ENCODE measurements at places on chromosomes 2 and 18.

- DNase-seq: no peak
Observed at GRCh38 chr2:37343537-37344434, 644 bp upstream of the QPCT start.

- no peak for DNase-seq
Observed at GRCh38 chr2:143175438-143175837, 46.2 kb downstream of the ARHGAP15 start.

DNA sequence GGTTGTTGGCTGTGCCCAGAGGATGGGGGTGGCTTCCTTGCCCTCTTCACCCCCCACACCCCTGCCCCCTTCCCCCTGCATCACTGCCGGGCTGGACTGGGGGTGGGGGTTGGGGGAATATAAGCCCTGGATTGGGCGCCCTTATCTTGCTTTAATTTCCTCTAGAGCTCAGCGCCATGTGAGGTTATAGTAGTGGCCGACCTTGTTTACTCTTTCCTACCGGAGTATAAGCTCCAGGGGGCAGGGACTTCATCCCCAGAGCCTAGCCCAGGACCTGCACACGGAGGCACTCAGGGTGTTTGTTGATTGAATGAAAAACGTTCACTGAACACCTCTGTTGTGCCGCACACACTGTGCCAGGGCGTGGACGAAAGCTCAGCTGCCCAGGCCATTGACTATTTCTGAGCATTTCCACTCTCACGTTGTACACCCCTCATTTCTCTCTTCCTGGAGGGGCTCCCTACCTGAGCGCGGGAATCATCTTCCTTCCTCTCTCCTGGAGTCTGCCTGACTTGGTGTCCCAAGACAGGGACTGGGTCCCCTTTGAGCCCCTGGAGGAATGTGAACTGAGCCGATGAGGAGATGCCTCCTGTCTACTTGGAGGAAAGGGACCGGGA is 9.3 kb upstream of the SPATA3 start:
- DNase-seq: no peak

DNA sequence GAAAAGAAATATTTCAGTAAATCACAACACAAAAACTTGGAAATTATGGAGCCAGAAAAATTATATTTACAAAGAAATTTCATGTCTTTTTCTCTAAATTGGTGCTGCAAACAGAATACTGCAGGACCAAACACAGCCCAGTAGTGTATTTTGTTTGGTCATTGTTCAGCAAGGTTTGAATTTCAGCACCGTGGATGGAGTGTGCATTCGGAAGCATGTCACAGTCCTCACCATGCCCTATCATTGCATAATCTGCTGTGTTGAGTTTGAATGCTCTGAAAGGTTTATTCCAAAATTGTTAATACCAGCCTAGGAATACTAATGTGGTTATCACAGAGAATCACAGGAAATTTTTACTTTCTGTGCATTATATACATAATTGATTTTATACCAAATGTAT is 296.7 kb downstream of the METTL4 start:
- no peak for DNase-seq

- DNase-seq: no peak
Observed at GRCh38 chr2:218421027-218421426, 2.1 kb downstream of the VIL1 start.

DNA sequence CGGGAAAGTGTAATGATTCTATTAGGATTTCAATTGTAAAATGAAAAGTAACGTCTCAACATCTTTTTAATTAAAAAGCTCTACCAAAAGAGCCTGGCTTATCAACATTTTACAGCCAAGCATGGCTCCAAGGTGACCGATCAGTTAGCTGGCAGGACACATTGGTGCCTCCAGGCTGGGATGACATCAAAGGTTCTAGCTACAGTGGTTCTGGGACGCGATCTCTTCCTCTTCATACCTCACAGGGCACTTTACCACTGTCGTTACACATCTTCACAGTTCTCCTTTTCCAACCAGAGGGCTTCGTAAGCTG is 693 bp downstream of the ORC2 start:
- DNase-seq: no peak

DNA sequence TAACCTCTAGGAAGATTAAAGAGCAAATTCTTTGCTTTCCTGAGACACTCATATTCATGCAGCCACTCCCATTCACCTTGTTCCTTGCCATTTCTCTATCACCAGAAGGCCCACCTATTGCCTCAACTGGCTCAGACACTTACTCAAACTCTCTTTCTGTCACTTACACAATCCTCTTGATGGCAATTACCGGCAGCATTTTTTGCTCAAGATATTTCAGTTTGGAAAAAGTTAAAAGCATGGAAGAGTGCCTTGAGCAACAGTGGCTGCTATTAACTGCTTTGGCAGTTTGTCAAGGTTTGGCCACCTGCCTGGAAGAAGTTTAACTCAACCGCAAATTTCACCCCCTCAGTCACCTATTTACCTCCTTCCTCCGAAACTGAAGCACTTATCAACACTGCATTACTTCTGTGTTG is 1104.0 kb upstream of the PIK3C3 start:
- no peak for DNase-seq

DNA sequence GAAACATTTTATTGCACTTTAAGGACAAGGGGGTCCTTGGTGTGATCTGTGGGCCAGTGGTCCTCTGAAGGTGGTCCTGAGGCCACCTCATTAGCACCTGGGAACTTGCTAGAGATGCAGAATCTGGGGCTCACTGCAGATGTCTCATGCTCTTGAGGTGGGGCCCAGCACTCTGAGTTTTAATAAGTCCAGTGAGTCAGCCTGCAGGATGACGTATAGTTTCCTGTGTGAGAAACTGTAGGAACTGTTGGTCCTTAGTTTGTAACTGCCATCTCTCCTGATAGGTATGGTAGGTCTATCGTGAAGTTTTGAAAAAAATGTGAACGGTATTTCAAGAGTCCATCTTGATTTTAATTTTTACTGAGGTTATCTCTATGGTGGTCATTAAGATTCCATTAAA is 2.8 kb downstream of the TRPM8 start:
- DNase-seq: no peak

DNA sequence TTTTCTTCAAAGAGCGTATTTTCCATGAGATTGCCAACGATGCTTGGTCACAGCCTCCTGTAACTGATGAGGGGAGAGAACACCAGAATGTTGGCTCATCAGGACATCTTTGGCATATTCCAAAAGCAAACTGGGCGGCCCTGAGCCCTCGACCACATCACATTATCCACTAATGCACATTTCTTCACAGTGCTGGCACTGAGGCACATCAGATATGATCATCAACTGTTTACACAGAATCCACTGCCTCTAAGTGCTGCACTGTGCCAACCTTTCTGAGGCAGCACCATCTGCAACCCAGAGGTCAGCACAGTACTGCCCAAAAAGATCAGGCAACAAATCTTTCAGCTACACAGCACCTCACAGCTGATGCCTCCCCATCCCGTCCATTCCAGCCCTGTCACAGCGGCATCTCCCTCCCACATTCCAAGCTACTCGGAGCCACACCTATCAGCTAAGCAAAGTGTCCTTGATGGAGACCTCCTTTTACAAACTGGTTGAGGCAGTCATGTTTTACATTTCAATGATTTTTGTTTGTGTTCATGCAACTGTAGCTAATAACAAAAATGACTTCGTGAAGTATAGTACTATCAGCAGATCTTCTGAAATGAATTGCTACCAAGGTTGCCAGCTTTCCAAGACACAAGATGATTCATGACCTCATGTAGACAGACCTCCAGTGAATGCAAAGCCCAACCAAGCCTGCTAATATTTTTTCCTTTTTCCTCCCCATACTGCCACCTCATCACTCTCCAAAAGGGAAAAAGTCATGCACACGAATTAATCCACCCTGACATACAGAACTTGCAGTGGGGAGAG is 32.3 kb downstream of the MYO5B start:
- no peak for DNase-seq

- no peak for DNase-seq
Observed at GRCh38 chr2:181648478-181649155, 8.3 kb downstream of the CERKL start.

DNA sequence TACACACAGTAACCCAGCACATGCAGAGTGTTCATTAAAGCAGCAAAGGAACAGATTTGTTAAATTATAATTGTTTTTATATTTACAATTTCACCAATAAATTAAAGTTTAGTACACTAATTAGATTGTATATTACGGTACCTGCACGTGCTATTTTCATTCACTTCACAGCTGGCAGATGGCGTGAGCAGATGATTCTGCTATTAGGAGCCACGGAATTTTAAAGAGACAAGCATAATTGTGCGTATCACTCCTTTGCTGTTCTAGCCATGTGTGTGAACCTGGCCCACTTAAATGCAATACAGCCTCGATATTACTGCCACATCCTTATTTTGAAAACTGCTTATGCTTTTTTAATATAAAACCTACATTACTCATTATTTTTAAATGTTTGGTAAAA is 332.8 kb upstream of the SOX11 start:
- DNase-seq: no peak

- DNase-seq: peak; percentile 10
Observed at GRCh38 chr18:72652990-72653593, 109.0 kb upstream of the CBLN2 start.

- no peak for DNase-seq
Observed at GRCh38 chr2:15744820-15745219, 153.2 kb downstream of the DDX1 start.

- DNase-seq: no peak
Observed at GRCh38 chr2:150806336-150806735, 318.9 kb upstream of the RND3 start.

DNA sequence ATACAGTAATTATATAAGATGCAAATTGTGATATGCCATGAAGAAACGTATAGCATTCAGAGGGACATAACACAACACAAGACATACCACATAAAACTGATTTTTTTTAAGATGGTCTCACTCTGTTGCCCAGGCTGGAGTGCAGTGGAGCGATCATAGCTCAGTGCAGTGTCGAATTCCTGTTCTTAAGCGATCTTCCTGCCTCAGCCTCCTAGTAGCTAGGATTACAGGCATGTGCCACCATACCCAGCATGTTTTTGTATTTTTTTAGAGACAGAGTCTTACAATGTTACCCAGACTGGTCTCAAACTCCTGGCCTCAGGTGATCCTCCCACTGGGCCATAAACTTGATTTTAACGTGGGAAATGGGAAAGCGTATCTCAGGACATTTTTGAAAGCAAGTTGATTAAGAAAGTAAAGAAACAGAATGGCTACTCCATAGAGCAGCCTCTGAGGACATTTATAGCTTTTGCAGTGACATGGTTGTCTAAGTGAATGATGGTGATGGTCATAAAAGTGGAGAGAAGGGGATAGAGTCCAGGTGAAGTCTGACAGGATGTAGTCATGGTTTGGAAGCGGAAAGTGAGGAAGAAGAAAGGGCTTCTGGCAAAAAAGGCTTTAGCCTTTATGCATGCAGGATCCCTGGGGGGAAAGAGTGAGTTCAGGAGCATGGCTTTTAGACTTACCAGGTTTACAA is 2.4 kb downstream of the TSGA10 start:
- no peak for DNase-seq

GRCh38 chr2:67726416-67726815 is 329.3 kb downstream of the ETAA1 start:
- no peak for DNase-seq

DNA sequence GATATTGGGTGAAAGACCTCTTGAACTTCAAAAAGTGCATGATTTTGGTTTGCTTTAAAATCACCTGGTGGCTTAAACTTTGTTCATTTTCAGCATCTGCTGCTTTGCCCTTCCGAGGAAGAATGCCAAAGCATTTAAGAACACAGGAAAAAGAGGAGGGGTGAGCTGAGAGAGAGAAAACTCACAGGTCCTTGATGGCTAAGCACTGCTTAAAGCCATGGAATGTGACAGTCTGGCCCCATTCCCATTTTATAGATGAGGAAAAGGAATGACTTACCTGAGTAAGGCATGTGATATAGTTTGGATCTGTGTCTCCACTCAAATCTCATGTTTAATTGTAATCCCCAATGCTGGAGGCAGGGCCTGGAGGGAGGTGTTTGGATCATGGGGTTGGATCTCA is 58.1 kb downstream of the KCNS3 start:
- no peak for DNase-seq

DNA sequence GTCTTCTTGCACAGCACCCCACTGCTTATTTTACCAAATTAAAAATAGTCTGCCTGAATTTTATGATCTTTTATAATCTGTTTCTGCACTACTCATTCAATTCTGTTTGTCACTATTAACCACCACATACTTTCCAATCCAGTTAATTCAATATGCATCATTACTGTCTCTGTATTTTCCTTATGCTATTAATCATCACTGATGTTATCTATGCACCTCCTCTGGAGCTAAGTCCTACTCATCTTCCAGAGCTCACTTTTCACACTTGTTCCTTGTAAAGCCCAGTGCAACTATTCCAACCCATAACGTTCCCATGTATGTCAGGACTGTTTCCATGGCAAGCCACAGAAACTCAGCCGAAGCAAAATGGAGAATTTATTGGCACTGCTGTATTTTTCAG is 713.6 kb downstream of the PLCL1 start:
- no peak for DNase-seq

- DNase-seq: no peak
Observed at GRCh38 chr18:57167617-57168308, 20.9 kb downstream of the BOD1L2 start.

DNA sequence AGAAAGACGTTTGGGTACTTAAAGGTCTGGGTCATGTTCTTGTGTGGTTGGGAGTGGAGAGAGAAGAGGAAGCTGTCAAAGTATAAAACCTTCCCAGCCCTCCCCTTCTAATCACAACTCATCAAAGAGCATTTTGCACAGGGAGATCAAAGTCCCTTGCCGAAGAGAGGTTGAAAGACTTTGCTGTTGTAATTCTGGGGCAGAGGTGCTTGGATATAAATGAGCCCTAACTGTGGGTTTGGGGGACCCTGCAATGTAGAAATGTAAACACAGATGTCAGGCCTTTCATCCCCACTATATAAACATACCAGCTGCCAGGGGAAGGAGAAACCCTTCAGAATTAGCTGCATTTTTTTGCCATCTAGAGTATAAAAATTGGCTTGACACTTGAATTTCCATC is 182.1 kb downstream of the ETAA1 start:
- DNase-seq: no peak

DNA sequence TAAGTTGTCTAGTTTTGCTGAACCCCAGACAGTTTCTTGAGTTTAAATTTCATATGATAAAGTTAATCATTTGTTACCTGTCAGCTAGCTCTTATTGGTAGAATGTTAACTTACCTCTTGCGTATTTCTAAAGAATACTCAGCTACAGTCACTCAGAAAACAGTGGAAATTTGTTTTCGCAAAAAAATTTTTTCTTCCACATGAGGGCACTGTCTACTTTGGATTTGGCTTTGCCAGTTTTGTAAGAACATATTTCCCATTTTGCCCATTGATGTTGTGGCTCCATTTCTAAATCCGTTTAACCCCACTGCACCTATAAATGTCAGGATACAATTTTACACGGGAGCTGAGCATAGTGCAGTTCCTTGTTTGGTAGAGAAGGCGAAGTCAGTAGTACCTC is 19.1 kb upstream of the GCFC2 start:
- no peak for DNase-seq

DNA sequence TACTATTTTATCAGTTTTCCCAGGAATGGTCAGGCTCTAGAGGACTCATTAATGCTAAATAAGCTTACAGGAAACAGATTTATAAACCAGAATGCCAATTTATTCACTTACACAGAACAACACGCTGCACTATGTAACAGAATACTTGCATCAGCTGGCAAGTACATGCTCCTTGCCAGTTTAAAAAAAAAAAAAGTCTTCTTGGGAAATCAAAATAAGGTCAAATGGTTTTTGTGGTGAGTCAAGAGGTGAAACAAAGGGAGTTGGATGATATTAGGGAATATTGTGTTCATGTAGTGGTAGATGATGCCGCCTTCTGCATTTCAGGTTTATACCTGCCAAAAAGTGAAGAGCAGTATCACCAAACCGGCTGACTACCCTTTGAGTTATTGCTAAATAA is 1322.1 kb upstream of the ZEB2 start:
- DNase-seq: no peak

GRCh38 chr18:74241970-74242369 is 49.8 kb downstream of the CYB5A start:
- no peak for DNase-seq

Data from caudate nucleus (tissue), 63 donors.